ENCODE measurements at places on chromosomes 1 and 21.
A peak's percentile ranks its signal among the peaks of the same experiment; 100 is the strongest.

DNA sequence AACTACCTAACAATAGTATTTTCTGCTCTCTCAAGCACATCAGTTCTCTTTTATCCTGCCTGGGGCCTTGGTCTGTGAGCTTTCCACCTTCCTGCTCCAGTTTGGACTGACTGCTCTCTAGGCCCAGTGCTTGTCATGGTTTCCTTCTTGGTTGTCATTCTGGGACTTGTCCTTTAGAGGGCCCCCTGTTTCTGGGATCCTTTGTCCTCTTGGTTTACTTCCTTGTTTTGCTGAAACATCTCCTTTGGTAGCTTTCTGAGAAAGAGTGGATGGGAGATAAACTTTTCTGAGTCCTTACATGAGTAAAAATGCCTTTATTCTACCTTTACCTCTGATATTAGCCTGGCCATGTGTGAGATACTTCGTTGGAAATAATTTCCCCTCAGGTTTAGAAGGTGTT is 4.7 kb downstream of the SLC1A7 start:
- DNase-seq: no peak

DNA sequence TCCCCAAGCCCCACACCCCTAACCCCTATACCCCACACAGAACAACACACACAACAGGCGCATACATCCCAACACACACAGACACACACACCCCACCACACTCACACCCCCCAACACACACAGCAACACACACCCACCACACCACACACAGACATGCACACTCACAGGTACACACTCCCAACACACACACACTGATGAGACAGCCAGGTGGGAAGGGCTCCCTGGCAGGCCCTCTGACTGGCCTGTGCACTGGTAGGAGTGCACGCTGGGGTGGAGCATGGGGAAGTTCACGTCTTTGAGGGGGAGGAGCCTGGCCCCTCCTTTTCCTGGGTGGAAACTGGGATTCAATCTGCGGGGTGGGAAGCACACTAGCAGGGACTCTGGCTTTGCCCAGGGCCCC is 116.7 kb downstream of the RHOU start:
- no peak for DNase-seq

GRCh38 chr21:46540087-46540710 is 64.7 kb downstream of the S100B start:
- DNase-seq: no peak

DNA sequence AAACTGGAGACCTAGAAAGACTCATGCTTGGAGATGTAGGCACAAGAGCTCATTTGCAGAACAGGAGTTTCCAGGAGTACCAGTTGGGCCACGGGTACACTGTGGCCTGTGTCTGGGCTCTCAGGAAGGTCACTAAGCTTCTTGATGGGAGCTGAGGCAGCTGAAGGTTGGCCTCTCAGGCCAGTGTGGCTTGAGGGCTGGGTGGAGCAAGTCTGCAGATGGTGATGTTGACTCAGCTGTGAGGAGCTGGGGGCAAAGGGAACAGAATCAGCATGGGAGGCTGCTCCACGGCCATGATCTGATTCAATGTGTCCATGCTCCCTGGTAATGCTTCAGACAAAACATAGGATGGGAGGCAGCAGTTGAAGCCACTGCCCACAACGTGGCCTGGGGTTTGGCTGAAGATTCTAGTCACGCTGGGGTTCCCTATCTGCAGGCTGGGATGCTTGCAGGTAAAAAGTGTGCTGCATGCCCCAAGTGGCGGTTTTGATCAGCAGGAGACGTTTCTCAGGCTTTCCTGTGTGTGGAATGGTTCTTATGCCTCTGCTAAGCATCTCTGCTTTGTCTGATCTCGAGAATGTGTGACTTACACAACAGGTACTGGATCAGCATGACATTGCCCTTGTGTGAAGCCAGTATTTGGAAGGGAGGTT is 15.4 kb upstream of the TENT5C start:
- no peak for DNase-seq

DNA sequence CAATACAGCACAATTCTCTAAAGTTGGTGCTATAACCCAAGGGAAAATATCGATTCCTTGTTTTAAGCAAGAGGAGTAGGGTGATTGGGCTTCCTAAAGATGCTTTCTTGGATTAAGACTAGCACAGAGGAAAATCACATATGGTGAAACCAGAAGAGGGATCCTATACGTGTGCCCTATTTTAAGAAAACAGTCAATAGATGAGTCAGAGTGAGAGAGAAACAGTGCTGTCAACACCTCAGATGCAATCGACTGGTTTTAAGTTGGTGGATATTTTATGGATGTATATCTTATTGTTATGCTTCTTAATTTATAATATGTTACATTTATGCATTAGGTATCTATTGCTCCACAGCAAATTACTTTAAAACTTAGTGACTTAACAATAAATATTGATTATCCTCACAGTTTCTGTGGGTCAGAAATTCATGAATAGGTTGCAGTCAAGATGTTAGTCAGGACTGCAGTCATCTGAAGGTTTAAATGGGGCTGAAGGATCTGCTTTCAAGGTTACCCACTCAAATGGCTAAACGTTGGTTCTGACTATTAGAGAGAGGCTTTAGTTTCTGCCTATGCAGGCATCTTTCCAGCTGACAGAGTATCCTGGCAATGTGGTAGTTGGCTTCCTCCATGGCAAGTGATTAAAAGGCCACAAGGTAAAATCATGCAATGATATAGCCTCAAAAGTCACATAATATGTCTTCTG is 61.6 kb upstream of the DEPDC1 start:
- no peak for DNase-seq

DNA sequence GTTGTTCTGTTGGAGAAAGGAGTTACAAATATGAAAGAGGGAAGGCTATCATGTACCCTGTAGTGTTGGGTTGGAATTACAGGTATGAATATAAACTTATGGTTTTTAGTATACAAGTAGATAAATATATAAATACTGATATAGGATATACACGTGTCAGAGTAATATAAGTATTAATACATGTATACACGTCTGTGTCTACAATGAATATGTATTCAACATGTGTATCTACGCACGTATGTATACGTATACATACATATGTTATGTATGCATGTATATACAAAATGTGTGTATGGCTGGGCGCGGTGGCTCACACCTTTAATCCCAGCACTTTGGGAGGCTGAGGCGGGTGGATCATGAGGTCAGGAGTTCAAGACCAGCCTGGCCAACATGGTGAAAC is 17.9 kb downstream of the ACBD6 start:
- no peak for DNase-seq

DNA sequence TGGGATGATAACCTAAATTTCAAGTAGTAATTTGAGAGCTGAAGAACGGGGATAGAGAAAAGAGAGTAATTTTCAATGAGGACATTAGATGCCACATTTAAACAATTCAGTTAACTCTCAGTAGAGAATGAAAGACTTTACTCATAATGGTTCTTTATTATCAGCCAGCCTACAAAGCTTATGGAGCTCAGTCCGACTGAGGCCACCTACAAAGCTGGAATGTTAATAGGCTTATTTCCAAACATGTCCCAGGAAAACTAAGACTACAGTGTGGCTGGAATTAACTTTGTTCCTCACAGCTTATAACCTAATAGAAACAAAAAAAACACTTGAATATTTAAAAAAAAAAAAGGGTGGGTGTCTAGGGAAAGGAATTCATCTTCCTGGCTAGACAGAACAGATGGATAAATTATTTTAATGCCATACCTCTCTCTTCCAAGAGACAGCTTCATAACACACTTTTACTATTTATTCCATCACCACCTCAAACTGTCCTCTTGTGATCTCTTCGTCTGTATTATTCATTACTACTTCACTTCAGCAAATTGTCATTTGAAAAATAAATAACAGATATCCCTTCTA is 9.8 kb downstream of the SLC19A2 start:
- DNase-seq: no peak

- DNase-seq: no peak
These were observed 100.4 kb upstream of the KLHDC7A start for GRCh38 chr1:18380288-18380687.

DNA sequence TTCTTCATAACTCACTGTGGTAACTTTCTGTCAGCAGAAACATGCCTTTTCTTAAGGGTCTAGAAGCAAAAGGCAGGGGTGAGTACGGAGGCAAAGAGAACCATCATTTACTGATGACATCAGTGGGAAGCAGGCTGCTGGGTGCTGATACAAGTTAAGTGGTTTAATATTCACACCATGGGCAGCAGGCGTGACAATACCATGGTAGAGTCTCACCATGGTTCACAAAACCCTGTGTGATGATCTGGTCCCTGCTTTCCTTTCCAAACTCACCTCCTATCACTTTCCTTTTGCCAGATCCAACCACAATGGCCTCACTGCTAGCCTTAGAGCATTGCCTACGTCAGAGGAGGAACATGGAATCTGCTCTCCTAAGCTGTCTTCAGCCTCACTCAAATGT is 8.7 kb downstream of the MAB21L3 start:
- no peak for DNase-seq

- peak; percentile 16 for DNase-seq
These were observed at the start of gene CAPN2 for GRCh38 chr1:223712194-223712849. Gene CAPN2, plus strand, starts transcription at chr1:223712539. Its CDS starts 102 bp downstream, at chr1:223712641.

DNA sequence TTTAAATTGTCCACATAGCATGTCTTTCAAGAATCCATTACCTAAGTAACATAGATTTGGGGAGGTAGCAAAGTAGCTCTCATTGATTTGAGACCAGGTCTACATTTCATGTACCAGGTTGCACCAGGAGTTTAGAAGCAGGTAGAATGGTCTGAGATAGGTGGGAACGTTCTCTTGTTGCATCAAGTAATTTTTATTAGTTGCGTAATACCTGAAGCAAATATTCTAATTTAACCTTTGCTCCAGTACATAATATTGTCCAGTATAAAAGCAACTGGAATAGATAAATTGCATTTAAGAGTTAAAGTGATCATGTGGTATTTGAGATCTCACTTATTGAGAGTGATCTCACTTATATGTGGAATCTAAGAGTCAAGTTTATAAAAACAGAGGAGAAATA is 597.1 kb upstream of the PRMT6 start:
- no peak for DNase-seq

- DNase-seq: no peak
These were observed 60.9 kb downstream of the LHX4 start for GRCh38 chr1:180291004-180291403.

DNA sequence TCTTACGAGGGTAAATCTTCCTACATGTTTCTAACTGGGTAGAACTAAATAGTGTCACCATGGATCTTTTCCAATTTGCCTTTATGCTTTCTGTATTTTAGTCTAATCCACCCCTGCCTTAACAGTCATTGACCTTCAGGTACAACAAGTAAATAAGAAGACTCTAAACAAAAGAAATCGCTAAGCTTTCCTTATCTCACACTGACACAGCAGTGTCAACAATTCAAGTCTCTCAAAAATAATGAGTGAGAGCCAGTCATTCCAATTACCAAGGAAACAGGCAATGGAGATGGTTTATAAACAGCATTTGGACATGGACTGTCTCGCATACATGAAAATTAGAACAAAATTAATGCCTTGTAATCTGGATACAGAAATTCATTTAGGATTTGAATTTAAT is 365.8 kb downstream of the VAV3 start:
- DNase-seq: no peak

DNA sequence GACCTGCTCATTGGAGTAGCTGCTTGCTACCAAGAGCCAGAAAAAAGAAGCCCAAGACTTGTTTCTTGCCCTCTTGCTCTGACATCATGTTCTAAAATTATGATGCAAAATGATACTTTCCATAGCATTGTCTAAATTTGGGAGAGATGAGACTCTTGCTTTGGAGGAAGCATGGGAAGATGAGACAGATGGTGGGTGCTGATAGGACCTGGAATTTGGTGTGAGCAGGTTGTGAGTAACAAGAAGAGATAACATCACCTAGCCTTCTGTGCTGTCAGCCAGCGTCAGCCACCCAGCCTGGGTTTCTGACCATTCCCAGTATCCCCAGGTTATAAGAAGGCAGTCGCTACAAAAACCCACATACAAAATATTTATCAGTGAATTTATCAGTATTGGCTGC is 67.1 kb upstream of the GCLM start:
- no peak for DNase-seq

- DNase-seq: no peak
These were observed 604.2 kb downstream of the LRRIQ3 start for GRCh38 chr1:73593804-73594203.

- DNase-seq: no peak
These were observed 96.5 kb upstream of the CLDN14 start for GRCh38 chr21:36576441-36576840.

DNA sequence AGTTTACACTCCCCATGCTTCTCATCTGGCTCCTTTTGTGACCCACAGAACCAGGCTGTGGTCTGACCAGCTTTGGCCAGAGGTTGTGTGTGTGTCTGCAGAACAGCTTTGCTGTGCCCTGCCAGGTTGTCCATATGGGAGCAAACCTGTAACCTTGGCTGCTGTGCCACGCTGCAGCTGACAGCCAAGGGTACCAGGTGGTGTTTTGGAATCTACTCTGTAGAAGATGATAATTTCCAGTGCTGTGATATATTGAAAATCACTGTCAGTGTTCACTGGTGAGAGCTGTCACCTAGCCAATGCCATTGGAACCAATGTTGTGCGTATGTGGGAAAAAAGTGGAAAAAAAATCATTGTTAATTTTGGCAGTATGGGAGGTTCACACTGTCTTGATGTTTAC is 18.2 kb downstream of the CENPF start:
- DNase-seq: no peak

DNA sequence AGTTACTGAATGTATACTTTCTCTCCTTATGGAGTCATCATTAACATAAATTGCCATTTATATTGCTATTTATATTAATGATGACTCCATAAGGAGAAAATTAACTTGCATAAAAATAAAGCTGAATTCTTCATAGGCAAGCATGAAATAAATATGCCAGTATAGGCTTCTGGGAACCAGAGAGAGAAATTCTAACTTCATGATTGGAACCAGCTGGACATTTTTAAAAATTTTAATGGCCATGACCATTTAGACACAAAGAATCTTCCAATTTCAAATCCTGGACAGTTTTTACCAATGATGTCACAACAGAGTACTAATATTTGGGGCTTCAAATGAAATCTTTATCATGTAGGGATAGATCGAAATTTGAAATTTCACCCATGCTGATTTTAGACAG is 268.7 kb downstream of the PTGER3 start:
- no peak for DNase-seq

DNA sequence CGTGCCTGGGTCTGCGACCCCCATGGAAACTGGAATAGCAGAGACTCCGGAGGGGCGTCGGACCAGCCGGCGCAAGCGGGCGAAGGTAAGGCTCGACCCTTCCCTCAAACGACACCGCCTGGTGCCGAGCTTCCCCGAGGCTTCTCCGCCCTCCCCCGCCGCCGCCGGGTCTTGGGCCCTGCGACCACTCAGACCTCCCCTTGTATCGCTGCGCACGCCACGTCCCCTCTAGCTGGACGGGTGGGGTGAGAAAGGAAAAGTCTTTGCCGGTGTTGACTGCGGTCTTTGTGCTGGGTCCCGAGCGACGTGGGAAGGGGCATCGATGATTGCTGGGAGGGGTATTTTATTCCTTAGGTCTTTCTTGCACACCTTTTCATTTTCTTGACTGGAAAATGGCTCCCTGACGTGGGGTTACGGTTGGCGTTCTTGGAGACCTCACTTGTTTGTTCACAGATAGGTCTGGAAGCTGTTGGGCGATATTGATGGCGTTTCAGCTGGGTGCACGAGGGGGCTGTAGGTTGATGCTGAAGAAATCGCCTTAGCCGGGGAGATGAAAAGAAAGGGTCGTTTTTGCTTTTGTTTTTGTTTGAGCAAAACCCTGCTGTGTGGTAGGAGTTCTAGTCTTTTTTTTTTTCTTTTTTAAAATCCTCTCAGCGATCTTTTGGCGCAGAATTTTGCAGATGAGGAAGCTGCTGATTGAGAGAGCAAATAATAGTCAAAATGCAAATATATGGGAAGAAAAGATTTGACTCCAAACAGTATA is 776 bp downstream of the KDM1A start:
- peak; percentile 29 for DNase-seq

GRCh38 chr1:156623946-156624813 is 5.0 kb downstream of the HAPLN2 start:
- no peak for DNase-seq

GRCh38 chr1:111197598-111198284 is 2.7 kb downstream of the DENND2D start:
- DNase-seq: peak; percentile 58
